ENCODE measurements at places on chromosomes 4 and X.

GRCh38 chr4:19329077-19329476, 922.6 kb upstream of the SLIT2 start:
- no peak for DNase-seq

GRCh38 chr4:25783126-25783525, 79.7 kb downstream of the SEL1L3 start:
- no peak for DNase-seq

GRCh38 chr4:151850791-151851213, 90.0 kb upstream of the GATB start:
- no peak for DNase-seq

- DNase-seq: no peak
These were observed 1.0 kb downstream of the ZDHHC9 start for GRCh38 chrX:129842510-129843208.

DNA sequence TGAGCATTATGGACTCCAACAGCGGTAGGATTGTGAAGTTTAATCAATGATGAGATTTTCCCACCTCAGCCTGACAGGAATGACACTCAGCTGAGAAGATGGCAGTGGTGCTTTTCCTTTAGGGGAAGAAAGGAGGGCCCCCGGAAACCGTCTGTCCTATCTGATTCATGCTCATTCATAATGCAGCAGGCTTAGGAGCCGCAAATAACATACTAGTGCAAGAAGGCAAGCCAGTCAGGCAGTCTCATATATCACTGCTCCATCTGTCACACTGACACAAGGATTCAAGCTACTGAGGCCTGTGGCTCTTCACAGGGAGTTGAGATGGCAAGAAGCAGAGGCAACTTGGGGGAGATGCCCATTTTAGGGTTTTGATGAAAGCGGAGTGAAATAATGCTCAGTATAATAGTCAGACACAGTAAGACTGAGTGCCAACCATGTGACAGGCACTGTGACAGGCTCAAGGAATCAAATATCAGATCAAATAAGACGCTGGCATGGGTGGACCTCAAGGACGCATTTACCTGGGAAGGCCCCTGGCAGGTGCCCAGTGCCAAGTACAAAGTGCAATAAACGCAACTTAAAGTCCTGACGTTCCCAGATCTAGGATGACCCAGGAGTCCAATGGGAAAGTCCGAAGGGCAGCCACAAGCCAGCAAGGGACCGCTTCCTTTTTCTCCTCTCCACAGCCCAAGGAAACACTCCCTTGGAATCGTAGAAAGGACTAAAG, 63.4 kb downstream of the FHDC1 start:
- DNase-seq: no peak

DNA sequence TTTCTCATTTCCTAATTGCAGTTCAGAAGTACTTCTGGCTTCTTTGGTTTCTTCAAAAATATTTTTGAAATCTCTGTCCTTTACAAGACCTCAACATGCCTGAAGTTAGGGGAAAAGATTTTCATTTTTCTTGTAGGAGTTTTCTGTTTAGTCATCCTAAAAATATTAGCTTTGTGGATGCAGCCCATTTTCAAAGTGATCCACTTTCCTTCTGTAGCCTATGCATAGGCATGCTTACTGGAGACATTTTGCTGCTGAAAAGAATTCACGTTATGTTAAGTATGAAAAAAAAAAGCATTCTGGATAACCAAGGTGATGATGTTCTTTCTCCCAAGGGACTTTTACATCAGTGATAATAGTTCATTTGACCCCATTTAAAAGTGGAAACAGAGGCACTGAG, 245.6 kb downstream of the THOC2 start:
- DNase-seq: no peak

DNA sequence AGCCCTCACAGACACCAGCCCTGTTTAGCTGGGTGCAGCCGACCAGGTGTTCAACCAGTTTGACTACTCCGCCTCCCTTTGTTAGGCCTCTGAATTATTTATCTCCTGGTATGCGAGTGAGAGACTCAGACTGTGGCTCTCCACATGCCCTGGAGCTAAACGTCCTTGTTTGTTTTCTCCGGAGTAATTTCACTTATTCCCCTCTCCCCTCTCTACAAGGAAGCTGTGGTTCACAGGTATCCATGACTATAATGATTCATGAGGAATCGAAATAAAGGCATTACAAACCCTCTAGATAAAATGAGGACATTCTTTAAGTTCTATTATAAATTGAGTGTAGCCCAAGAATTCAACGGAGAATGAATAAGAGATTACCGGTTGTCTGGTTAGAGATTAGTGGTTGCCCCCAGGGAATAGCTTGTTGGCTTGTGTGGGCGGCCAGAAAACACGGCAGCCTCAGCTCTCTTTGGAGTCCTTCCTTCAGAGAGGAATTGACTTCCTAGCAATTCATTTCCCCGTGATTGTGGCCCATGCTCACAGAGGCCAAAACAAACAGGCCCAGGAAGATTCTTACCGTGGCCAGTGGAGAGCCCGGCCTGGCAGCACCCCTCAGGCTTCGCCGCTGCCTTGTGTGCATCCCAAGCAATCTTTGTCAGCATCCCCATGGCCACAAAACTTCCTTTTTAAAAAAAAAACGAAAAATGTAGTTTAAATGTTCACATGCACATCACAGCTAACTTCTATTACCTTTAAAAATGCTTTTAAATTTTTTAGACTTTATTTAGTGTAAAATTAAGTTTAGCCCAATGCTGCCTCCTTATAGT, 60.2 kb upstream of the CBR4 start:
- DNase-seq: no peak

- DNase-seq: no peak
These were observed 5.8 kb downstream of the CMC4 start for GRCh38 chrX:155065035-155065734.

DNA sequence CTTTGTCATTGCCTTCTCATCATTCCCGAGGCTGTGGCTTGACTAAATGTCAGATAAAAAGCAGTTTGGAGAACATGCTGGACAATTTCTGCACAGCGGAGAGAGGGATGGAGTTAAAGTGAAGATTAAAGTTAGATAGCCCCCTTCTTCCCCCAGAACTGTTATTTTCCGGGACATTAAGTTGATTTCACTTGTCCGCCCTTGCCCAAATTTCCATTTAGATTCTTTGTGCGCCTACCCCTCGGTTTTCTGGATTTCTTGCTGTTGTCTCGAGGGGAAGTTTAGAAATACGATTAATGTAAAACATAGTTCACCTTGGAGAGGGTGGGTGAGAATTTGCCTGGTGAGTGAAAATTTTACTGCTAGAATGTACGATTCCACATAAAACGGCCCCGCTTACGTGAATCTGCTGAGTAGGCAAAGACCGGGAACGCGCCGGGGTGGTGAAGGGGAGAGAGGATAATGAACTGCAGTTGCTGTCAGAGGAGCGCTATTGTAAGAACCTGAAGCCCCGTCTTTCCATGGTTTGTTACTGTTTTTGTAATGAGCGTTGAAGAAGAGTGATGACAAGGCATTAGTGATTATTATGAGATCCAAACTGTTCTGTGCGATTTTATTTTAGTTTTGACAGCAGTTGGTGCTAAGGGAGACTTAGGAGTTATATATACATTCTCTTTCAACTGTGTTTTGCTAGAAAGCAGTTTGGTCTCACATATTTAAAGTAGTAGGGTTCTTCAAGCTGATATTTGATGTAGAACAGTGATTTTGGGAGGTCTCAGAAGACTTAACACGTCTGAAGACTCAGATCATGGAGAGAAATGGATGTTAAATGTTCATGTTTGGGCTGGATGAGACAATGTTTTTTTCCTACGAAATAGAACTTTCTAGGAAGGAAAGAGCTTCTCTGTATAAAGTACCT, 73.0 kb downstream of the AFF1 start:
- DNase-seq: no peak

- no peak for DNase-seq
These were observed 17.7 kb upstream of the PITX2 start for GRCh38 chr4:110640576-110640975.

DNA sequence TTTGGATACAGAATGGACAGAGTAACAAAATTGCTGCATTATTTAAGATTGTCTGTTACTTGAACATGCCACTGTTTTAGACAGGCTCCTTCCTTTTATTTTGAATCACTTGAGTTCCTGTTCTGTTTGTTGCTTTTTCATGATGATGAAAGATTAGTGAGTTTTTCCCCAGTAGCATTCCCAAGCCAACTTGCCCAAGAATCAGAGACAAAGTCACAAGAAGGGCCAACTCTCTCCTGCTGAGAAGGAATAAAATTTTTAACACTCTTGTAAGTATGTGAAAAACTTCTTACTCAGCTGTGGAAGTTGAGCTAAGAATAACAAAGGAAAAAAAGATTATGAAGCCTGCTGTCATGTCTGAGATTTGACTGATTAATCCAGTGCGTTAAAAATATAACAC, 104.2 kb downstream of the KLHL8 start:
- DNase-seq: no peak

- DNase-seq: no peak
These were observed 145.7 kb downstream of the RAPGEF2 start for GRCh38 chr4:159248384-159249178.

GRCh38 chrX:133670383-133670782, 255.1 kb upstream of the GPC4 start:
- DNase-seq: no peak

DNA sequence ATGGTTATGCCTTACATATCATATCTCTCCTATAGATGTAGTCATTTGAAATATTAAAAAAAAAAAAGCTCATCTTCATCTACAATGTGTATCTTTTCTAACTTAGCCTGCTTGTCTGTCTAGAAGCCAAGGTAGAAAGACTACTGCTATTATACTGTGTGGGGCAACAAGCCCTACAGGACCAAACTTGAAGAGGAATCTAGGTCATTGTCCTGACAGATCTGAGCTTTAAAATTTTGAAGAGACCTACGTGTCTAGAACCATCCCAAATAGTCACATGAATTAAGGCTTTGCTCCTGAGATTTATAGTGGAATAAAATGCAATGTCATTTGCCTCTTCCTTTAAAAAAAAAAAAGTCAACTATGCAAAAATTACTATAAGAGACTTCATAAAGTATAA, 95.8 kb downstream of the PALLD start:
- DNase-seq: no peak

DNA sequence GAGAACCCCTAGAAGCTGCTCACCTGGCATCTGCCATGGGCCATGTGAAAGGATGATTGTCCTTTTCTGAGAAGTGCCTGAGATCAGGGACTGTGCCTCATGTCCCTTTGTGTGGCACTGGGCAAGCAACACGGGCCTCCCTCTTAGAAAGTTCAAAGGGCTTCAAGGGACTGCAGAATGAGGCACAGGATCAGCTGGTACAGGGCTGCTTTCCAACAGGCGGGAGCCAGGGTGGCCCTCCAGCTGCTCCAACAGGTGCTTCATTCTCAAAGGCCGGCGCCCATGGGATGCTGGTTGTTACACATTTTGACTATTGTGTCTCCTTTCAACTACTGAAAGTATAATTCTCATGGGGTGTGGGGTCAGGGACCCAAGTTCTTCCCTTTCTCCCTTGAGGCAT, 114.7 kb downstream of the ENPP6 start:
- no peak for DNase-seq

- DNase-seq: no peak
These were observed 52.2 kb downstream of the CXorf49B start for GRCh38 chrX:71815121-71815905.

All from activated CD4-positive, alpha-beta T cell treated with anti-CD3 and anti-CD28 coated beads for 1 hour (primary cell).